ENCODE measurements at places on chromosomes 5 and 9. TPM values are rescaled to one million over a fixed set of nuclear protein-coding genes. Genes with fewer than 3 reads are reported as not detected.

Gene PCDHGA12
- total RNA-seq: 11.9 TPM

Gene LHFPL2
- total RNA-seq: 24.1 TPM

Gene PRLR
- 0.80 TPM for total RNA-seq

- no peaks in the 10 kb centered on the region for H3K27me3 ChIP-seq
- H3K36me3 ChIP-seq: no peaks in the 10 kb centered on the region
- H3K27ac ChIP-seq: no peak overlapping the region
- no peak overlapping the region for H3K4me3 ChIP-seq
Measured at GRCh38 chr5:14081791-14082190, 61.4 kb upstream of the TRIO start.

DNA sequence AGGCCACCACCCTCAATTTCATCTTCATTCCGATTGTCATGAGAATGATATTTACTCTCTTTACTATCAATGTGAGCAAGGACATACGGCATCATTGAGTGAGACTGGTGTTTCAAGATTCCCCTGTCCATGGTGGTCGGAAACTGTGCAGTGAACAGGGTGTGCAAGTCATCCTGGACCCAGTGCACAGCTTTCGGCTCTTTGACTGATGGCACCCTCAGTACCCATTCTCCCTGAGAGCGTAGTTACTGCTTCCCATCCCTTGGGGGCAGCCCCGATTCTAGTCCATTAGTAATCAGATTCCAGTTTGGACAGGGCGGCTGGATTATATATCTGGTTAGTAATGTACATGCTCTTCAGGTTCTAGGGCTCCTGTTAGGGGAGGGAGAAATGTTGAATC lies 61.7 kb upstream of the SUB1 start:
- DNase-seq: no peak
- no peaks in the 10 kb centered on the region for H3K27me3 ChIP-seq
- H3K4me1 ChIP-seq: no peaks in the 10 kb centered on the region
- H3K27ac ChIP-seq: no peak overlapping the region
- H3K36me3 ChIP-seq: no peaks in the 10 kb centered on the region

Gene CNTNAP3B
- 71.1 TPM for total RNA-seq

GRCh38 chr5:172903790-172904189 lies 55.4 kb upstream of the RPL26L1 start:
- H3K36me3 ChIP-seq: peaks cover 11% of the 10 kb centered on the region
- H3K27ac ChIP-seq: peak overlapping the region; percentile 94
- no peak overlapping the region for H3K4me3 ChIP-seq
- H3K27me3 ChIP-seq: no peaks in the 10 kb centered on the region
- H3K4me1 ChIP-seq: peaks cover 87% of the 10 kb centered on the region

Gene IL4
- total RNA-seq: not detected

- H3K27me3 ChIP-seq: no peaks in the 10 kb centered on the region
- no peak for DNase-seq
- no peak overlapping the region for H3K4me3 ChIP-seq
- no peak overlapping the region for H3K27ac ChIP-seq
Measured at GRCh38 chr5:142073362-142073988, 35.1 kb upstream of the NDFIP1 start.

Gene LEAP2
- not detected for total RNA-seq

- no peak for DNase-seq
- no peak overlapping the region for H3K4me3 ChIP-seq
- no peaks in the 10 kb centered on the region for H3K36me3 ChIP-seq
- no peaks in the 10 kb centered on the region for H3K4me1 ChIP-seq
Measured at GRCh38 chr5:168039566-168040248, 251.7 kb upstream of the WWC1 start.

DNA sequence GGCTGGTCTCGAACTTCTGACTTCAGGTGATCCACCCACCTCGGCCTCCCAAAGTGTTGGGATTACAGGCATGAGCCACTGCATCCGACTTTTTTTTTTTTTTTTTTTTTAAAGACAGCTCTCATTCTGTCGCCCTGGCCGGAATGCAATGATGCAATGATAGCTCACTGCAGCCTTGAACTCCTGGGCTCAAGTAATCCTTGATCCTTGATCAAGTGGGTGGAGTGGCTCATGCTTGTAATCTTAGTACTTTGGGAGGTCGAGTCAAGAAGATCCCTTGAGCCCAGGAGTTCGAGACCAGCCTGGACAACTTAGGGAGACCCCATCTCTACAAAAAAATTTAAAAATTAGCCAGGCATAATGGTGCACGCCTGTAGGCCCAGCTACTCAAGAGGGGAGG lies 8.1 kb downstream of the SEC24A start:
- H3K36me3 ChIP-seq: peaks cover 11% of the 10 kb centered on the region
- H3K27ac ChIP-seq: no peak overlapping the region
- no peak overlapping the region for H3K4me3 ChIP-seq
- H3K4me1 ChIP-seq: peaks cover 2% of the 10 kb centered on the region
- DNase-seq: no peak
- no peaks in the 10 kb centered on the region for H3K27me3 ChIP-seq

- DNase-seq: no peak
- H3K4me1 ChIP-seq: peaks cover 36% of the 10 kb centered on the region
- H3K27ac ChIP-seq: peak overlapping the region; percentile 76
- H3K27me3 ChIP-seq: no peaks in the 10 kb centered on the region
- peaks cover 31% of the 10 kb centered on the region for H3K36me3 ChIP-seq
Measured at GRCh38 chr9:130138171-130138653, 34.0 kb upstream of the NCS1 start.

GRCh38 chr5:11177999-11178711 lies 417.1 kb upstream of the DAP start:
- no peaks in the 10 kb centered on the region for H3K4me1 ChIP-seq
- DNase-seq: no peak
- no peak overlapping the region for H3K27ac ChIP-seq
- no peaks in the 10 kb centered on the region for H3K27me3 ChIP-seq

Gene NOP16
- 23.4 TPM for total RNA-seq

DNA sequence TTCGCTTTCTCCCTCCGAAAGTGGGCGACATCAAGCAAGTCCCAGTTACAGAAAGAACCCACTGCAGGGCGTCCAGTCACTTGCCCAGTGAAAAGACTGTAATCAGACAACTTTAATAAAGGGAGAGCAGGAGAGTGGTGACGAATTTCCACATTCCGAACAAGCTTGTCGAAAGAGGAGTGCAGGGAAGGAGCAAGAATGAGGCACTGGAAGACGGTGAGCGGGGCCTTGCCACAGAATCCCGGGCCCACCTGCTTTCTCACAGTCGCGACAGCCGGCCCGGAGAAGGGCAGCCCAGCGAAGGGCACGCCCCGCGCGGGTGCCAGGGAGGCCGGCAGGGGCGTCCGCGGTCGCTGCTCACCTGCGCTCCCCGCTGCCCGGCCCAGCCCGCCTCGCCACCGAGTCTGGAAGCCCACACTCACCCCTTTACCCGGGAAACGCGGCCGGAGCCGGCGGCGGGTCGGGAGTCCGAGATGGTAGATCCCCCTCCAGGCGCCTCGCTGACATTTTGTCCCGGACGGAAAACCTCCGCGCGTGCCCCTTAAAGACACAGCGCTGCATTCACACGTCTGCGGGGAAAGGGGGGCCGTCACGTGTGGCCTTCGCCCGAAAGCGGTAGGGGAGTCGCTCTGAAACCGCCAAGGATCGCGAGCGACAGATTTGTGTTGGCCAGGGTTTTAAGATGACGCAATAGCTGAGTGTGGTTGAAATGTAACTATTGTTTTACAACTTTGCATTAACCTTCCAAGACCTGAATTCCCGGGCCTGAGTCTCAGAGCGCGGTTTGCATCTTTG lies at the start of gene ZBED3:
TSS of gene ZBED3 (minus strand) at position 597 of the 795 bp plus-strand sequence. CDS start 9,407 bp downstream, outside the sequence.
- peak within 1 kb of the TSS; percentile 91 for H3K4me3 ChIP-seq
- no peak for DNase-seq
- peak within 1 kb of the TSS; percentile 93 for H3K27ac ChIP-seq
- no peaks in the 10 kb centered on the region for H3K27me3 ChIP-seq

Data from esophagus muscularis mucosa (tissue), 4 donors.